ENCODE measurements at places on chromosomes 6 and 20.

- DNase-seq = no peak
Observed at GRCh38 chr6:89315249-89315885, at the start of gene GABRR2. TSS of gene GABRR2 (minus strand) at chr6:89315299. CDS start at chr6:89315165, 134 bp downstream.

- no peak for DNase-seq
Observed at GRCh38 chr6:37347670-37348111, 6.1 kb upstream of the RNF8 start.

DNA sequence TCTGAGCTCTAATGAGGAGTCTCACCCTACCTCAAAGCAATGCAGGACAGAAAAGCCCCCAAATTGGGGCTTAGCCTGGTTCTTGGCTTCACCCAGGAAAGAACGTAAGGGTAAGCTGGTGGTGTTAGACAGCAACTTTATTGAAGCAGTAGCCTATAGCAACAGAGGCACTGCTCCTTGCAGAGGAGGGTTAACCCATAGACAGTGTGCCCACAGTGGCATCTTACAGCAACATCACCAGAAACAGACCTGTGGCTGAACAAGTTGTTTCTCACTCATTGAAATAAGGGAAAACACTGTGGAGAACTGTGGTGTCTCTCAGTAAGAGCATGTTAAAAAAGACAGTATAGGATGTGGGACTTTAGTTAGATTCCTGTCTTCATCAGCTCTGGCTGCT is 80.4 kb upstream of the SPTLC3 start:
- no peak for DNase-seq

DNA sequence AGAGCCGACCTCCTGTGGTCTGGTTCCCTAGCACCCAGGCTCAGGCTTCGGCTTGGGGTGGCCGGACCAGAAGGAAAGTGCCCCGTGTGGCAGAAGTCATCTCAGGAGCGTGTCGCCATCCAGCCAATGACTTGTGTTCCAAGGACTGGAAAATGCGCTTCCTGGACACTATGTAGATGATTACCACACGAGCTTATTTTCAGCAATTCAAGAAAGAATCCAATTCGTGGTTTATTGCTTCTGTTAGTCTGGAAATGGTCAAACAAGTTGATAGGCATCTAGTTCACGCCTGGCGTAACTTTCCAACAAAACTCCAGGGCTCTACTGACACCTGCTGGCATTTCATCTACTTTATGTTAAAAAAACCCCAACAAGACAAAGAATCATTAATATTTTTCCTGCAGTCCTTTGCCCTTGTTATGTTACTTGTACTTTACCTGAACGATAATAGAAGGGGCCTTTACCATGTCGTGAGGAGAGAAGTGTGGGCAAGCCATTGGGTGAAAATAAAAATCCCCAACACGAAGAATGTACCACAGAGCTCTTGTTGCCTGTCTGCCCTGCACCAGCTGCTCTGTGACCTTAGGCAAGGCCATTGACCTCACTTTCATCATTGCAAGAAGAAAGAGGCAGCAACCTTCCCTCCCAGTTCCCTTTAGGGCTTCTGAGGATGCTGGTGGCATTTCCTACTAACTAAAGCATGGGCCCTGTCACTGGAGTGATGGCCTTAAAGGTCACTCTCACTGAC is 154.7 kb upstream of the LAMP5 start:
- DNase-seq = no peak

DNA sequence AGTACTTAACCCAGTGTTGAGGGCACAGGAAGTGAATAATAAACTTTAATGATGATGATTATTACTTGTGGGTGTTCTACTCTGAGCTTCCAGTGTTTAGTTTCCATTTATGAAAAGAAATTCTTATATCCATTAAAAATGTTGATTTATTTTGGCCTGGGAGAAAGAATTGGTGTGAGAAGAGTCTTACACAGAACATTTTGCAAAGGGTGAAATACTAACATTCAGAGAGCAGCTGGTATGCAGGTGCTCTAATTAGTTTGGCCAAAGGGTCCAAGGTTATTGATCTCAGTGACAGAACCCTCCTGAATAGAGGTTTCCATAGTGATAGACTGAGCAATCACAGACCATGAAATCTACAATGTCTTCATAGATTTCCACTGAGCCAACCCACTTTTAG is 4.4 kb downstream of the OSER1 start:
- no peak for DNase-seq

DNA sequence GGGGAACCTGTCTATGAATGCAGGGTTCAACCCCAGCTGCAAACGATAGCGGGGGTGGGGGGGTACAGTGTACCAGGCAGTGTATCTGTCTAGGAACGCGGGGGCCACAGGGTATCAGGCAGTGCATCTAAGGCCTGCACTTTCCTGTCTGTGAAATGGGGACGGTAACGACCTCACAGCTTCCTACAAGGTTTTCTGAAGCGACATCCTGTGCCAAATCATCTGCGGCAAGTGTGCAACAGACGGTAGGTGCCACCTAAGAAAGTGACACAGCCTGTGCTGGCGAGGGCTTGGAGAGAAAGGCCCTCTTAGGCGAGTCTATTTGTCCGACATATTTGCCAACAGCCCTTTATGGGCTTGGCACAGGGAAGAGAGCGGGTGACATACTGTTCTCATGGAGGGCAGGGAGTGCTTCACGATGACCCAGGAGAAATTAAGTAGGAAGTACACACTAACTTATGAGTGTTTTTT is 3.8 kb downstream of the DIDO1 start:
- no peak for DNase-seq

All from T-cell (primary cell).